Effector CD4-positive, alpha-beta T cell (primary cell): ENCODE measurements at places on chromosomes 1 and 21.
A peak's percentile ranks its signal among the peaks of the same experiment; 100 is the strongest.

GRCh38 chr1:54396261-54396933, 9.8 kb downstream of the SSBP3 start:
- no peak for DNase-seq

GRCh38 chr1:98754176-98754575, 92.7 kb downstream of the SNX7 start:
- DNase-seq = no peak

DNA sequence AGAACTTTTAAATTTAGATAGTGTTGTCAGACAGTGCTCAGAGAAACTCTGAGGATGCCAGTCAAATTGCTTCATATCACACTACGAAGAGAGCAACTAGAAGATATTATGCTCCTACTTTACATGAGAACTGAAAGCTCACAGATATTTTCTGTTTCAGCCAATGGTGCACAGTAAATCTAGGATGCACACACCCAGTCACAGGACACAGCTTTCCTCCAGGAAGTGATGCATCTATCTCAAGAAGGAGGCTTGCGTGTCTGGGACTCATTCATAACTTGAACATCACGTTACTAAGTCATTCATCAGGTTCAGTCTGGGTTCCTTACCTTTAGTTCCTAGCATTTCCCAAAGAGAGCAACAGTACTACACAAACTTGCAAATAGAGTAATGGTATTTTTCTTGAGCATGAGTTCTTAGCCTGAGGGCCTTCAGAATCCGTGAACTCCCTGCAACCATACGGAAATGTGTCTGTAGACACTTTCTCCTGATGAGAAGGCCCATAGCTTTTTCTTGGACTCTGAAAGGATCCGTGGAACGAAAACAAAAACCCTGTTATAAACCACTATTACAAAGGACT, 12.2 kb downstream of the ZNF697 start:
- DNase-seq = no peak

GRCh38 chr21:38631206-38631605, 132.9 kb upstream of the ERG start:
- DNase-seq = no peak

DNA sequence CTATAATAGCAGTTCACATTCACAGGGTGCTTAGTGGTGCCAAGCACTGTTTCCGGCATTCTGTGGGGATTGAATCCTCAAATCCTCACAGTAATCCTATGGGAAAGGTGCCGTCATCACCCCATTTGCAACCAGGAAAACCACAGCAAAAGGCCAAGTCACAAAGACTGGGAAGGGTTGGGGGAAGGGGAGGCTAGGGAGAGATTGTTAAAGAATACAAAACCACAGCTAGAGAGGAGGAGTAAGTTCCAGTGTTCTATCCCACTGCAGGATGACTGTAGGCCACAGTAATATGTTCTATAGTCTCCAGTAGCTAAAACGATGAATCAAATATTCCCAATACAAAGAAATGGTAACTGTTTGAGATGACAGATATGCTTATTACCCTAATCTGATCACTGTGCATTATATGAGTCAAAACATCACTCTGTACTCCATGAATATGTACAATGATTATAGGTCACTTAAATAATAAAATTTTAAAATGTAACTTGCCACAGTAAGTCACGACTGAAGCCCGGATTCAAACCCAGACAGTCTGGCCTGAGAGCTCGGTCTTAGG, 256.8 kb downstream of the TOMM20 start:
- no peak for DNase-seq

DNA sequence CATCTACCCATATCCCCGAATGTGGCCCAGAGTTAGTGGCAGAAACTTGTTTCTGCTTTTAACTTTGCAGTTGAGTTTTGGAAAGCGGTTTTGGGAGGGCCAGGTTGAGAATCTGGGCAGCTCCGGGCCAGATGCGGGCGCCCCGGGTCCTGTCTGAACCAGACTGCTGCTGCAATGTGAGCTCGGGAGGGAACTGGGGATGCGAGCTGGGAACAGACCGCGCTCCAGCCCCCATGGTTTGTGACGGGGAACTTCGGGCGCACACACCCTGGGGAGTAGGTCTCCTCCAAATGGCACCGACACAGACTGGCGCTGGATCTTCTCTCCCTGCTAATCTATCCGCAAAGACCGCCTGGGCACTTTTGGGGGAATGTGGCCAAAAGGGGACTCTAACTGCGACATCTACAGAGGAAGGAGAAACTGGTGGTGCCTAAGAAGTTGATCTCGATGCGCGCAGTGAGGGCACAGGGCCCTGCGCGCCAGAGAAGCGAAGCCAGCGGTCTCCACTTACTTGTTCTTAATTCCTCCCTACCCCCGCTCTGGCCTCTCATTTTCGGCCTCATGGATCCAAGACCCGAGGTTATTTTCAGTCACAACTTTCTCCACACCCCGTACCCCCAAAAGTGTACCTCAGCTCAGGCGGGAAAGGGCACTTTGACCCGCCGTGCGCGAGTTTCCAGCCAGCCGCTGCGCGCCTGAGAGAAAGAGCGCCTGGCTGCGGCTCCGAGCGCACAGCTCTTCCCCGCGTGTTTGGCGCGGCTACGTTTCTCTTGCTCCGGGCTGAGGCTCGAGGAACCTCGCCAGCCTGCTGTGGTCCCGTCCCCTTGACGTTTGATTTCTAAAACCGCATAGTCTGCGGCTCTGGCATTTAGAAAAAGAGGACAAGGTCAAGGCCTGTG, 411.0 kb upstream of the ESRRG start:
- no peak for DNase-seq

GRCh38 chr1:168112673-168113305, 23.9 kb downstream of the GPR161 start:
- DNase-seq = no peak

- peak; percentile 19 for DNase-seq
Observed at GRCh38 chr1:230977761-230978490, 735 bp downstream of the TTC13 start.

- DNase-seq = no peak
Observed at GRCh38 chr1:147579934-147580537, 38.7 kb downstream of the BCL9 start.

GRCh38 chr1:40301541-40302299, 15.4 kb downstream of the COL9A2 start:
- DNase-seq = no peak

- no peak for DNase-seq
Observed at GRCh38 chr1:43313771-43314170, 13.0 kb downstream of the TIE1 start.

DNA sequence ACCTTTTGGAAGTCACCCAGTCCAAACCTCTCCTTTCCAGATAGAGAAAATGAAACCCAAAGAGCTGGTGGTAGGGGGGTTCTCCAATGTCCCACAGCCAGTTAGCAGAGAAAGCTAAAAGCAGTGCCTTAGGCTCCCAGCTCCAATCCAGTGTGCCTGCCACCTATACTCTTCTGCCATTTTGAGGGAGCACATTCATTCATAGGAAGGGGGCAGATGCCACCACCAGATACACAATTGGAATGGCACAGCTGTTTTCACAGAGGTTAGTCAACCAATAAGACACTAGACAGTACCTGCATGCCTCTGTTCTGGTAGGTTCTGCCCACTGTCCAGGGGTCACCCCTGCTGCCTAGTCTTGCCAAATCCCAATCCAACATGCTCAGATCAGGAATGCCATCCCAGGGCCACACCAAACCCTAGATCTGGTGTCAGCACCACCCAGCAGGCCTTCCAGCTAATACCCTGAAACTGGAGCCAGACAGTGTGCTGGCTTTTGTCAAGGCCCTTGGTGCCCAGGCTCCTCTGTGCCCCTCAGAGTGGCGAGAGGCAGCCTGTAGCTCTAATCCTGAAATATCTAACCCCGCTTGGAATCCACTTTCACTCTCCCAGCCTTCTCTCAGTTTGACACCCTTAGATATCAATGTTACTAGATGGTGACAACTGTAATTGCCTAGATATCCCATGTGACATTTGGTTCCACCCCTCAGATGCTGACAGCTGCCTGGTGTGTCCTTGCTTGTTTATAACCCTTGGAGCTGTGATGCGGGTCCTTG, 178.6 kb downstream of the TGFBR3 start:
- DNase-seq = no peak

DNA sequence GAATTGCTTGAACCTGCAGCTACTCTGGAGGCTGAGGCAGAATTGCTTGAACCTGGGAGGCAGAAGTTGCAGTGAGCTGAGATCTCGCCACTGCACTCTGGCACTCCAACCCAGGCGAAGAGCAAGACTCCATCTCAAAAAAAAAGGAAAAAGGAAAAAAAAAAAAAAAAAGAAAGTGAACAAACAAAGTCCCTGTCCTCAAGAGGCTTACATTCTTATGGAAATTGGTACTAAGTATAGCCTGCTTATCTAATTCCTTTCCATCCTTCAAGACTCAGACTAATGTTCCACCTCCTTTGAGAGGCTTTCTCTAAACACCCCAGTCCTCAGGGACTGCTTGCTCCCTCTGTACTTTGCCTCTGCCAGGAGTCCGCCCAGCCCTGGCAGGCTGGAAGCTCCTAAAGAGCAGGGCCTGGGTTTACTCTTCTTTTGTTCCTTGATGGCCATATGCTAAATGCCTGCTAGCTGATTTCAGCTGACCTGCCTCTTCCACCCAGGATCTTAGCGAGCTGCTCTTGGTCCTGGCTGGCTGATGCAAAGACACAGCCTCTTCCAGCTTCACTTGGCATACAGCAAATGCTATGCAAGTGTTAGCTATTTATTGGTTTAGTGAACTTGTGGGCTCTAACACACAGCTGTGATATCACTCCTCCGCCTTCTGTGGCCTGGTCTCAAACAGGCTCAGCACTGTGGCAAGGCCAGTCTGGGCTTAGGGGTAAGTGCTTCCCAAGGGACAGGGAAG, 9.8 kb downstream of the SLC9A1 start:
- DNase-seq = no peak

GRCh38 chr1:53583868-53584776, 124.9 kb downstream of the DMRTB1 start:
- no peak for DNase-seq

- no peak for DNase-seq
Observed at GRCh38 chr1:8281843-8282509, 35.9 kb upstream of the SLC45A1 start.
